ENCODE measurements at places on chromosomes 1 and 21.

GRCh38 chr1:81391125-81391828, 409.5 kb upstream of the ADGRL2 start:
- no peak for DNase-seq

DNA sequence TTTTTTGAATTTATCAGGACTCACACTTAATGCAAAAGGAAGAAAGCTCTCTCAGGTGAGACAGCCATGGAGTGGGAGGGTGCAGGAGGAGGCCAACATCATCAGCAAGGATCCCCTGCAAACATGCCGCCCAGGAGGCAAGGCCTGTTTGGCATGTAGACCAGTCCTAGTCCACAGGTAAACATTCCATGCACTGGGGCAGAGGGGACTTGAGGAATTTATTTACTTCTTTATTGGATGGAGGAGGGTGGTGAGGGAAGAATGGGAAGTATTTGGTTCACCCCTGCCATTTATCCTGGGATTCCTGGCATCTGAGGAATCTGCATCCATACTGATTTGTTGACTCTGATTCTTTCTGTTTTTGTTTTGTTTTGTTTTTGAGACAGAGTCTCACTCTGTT, 1.5 kb upstream of the UQCRHL start:
- DNase-seq: no peak

GRCh38 chr1:57536749-57537423, 113.0 kb upstream of the DAB1 start:
- no peak for DNase-seq

GRCh38 chr1:59718064-59718988, 96.4 kb upstream of the HOOK1 start:
- DNase-seq: no peak

DNA sequence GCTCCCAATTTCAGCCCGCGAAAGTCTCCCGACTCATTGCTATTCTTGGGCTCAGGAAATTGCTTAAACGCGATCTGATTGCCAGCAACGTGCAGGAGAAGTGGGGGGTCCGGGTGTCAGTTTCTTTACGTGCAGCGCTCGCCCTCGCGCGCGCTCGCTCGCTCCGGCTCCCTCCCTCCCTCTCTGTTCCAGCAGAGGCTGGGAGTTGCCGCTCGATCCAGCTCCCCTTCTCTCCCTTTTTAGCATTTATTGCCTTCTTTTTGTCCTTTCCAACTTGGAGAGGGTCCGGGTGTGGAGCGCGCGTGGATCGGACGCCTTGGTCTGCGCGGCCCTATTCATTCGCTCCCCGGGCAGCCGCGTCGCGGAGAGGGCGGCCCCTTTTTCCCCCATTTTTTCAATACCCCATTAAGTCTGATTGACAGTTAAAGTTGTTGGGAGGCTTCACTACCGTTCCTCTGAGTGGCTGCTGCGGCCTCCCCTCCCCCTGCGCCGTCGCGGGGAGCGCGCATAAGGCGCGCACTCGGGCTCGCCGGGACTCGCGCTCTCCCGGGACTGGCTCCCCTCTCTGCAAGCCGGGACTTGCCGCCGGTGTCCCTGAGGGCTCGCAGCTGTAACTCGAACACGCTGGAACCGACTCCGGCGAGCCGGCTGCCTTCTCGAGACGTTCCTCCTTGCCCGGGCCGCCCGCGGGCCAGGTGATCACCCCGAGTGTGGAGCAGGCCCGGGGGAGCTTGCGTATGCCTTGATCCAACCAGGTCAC, at the start of gene DHRS3:
Gene DHRS3, minus strand, starts transcription at position 310 of the 760 bp plus-strand sequence. CDS start 862 bp downstream, outside the sequence.
- no peak for DNase-seq

- DNase-seq: no peak
These were observed 6.3 kb upstream of the KYAT3 start for GRCh38 chr1:88998716-88999115.

GRCh38 chr1:35576061-35576765, 3.1 kb downstream of the TFAP2E start:
- no peak for DNase-seq

DNA sequence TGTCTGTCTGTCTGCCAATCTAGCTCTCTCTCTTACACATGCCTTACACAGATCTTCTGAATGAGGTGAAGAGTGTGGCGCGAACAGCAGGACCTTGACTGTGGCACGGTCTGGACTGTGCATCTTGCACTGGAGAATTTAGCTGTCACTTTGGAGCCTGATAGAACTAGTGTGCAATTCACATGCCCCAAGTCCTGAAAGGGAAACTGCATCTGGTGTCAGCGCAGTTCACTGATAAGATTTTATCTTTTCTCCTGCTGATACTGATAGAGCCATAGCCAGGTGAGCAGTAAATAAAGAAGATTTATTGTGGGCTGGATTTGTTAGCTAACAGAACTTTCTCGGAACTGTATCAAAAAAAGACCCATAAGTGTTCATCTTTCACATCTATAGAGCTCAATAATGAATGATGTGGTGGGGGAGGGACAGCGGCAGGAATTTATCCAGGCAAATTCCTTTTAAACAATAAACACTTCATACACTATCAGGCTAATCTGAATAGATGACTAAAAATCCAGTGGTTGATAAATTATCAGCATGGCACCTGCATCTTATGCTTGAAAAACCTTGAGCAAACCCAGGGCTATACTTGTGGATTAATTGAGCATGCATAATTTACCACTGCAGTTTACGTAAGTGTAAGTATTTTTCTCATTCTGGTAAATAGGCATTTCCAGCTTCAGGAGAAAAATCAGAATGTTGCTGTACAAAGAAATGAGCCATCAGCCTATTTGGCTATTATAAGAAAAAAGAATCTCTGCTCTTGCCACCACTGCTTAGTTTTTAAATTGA, 104.1 kb downstream of the NTNG1 start:
- DNase-seq: no peak

- DNase-seq: peak; percentile 92
These were observed 98.1 kb downstream of the ADSS2 start for GRCh38 chr1:244353551-244354091.

GRCh38 chr1:47724432-47724999, 272.7 kb downstream of the TRABD2B start:
- no peak for DNase-seq

- DNase-seq: no peak
These were observed 1.1 kb downstream of the GNG4 start for GRCh38 chr1:235648407-235648907.

- DNase-seq: no peak
These were observed 38.9 kb downstream of the LMX1A start for GRCh38 chr1:165317612-165318011.

DNA sequence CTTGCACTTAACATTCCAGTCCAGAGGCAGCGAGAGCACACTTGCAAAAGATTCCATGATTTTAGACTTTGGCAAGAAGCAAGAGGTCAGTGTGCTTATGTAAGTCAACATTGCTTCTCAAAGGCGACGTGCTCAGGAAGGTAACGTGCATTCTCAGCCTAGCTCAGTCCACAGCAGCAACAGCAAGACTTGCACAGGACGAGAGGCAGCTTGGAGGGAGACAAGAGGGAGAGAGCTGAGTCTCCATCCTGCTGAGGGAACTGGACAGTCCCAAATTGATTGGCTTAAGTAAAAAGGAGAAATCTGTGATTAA, 56.5 kb downstream of the PTP4A2 start:
- DNase-seq: no peak

DNA sequence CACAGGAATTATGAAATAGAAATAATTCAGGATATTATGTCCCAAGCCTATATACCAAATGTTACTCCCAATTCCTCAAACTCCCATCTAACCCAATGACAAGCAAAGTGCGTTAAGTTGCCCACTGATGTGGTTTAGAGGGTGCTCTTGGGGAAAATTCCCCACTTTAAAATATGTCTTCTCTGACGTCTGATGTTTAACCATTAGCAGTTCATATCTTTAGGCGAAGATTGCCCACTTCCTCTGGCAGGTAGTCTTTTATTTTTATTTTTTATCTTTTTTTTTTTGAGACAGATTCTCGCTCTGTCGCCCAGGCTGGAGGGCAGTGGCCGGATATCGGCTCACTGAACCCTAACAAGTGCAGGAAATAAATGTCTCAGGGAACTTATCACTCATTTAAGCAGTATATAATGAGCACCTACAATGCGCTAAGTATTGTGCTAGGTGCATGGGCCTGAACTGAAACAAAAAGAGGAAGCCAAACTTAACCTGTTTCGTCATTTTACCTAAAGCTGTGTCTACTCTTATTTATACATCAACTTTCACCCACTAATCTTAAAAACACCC, 1.3 kb upstream of the LYST start:
- no peak for DNase-seq

GRCh38 chr1:201054091-201054543, 30.6 kb upstream of the KIF21B start:
- DNase-seq: no peak

DNA sequence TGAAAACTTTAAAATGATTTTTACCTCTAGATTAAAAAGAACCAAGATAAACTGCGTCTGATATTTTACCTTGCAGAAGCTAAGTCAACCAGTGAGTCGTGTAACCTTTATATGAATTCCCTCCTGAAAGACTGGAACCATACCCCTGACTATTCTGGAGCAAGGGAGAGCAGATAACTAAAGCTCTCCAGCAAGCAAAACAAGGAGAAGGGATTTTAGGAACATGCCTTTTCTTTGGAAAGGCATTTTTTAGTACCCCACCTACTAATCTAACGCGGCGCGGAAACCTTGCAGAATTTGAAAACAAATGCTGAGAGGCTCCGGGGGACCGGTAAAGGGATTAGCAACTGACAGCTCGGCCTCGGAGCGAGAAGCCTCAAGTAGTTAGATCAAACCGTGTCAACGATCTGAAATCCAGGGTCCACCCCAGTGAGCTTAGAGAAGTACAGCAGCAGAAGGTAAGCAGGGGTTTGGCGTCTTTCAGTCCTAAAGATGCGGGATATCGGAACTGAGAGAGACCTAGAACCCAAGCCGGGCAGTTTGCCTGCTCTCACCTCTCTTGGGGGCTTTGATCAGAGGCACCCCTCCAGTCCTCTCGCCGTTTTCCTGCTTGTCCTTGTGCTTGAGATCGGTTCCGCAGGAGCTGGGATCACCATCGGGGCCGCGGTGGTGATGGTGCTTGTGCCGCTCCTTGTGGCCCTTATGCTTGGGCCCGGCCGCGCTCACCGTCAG, 954 bp downstream of the RSBN1 start:
- no peak for DNase-seq

DNA sequence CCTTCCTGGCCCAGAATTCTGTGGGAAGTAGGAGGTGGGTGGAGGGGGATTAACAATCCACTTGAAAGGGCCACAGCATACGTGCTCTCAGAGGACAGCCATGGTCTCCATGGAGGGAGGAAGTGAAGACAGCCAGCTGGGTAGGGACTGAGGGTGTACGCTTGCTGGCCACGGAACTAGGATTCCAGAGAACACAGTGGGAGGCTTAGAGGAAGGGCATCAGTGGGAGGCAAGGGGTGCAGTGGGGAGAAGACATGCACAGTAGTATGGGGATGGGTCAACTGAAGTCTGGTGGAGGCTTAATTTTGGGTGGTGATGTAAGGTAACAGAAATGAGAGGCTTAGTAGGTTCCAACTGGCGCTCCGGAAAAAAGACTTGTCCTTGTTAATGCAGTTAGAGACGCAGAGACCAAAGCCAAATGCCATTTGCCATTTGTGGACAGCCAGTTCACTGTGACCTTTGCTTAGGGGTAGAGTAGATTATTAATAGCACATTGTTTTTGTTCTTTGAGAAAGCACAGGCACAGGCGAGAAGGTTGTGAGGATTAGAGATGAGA, 103.0 kb downstream of the ZSCAN20 start:
- DNase-seq: no peak

DNA sequence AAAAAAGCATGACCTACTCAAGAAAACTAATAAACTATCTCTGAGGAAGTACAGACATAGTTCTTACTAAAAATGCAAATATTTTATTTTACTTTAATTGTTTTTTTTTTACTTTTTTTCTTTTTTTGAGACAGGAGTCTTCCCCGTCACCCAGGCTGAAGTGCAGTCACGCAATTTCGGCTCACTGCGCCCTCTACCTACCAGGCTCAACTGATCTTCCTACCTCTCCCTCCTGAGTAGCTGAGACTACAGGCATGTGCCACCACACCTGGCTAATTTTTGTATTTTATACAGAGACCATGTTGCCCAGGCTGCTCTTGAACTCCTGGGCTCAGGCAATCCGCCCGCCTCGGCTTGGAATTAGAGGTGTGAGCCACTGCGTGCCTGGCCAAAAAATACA, 1263.1 kb downstream of the KCNT2 start:
- no peak for DNase-seq

DNA sequence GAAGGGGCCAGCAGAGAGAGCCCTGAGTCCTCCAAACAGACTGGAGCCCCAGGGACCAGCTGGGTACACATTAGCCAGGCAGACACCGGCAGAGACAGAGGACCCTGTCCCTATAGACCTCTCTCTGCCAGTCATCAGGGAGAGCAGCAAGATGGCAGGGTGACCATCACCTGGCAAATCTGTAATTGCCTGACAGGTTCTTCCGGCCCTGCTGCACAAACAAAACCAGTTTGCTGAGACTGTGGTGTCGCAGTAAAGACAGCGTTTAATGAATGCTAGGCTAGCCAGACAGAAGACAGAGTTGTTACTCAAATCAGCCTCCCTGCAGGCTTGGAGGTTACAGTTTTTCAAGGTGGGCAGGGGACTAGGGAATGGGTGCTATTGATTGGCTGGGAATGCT, 618.9 kb downstream of the NPHP4 start:
- DNase-seq: no peak

DNA sequence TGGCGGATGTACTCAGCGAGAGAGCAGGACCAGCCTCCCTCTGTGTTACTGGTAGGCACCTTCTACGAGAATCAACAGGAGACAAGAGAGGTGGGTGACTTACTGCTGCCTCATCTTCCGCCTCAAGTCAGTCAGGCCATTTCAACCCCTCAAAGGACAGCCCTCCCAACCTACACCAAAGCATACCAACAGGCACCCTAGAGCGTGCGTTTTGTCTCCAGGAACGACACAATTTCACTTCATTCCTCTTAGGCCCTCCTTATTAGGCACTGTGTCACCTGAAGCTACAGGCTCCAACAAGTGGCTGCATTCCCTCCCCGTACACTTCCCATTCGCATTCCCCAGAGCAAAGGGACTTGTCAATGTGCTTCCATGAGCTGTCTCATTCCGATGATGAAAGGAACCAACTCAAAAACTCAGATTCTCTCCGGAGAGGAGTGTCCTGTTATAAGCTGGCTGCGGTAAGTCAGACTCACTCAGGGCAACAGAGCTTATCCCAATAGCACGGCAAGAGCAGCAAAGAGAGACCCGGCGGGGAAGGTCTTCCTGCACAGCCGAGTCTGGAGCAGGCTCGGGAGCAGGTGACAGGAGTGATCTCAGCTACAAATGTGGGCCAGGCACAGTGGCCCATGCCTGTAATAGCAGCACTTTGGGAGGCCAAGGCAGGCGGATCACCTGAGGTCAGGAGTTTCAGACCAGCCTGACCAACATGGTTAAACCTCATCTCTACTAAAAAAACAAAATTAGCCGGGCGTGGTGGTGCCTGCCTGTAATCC, 120.6 kb upstream of the IFFO2 start:
- no peak for DNase-seq

DNA sequence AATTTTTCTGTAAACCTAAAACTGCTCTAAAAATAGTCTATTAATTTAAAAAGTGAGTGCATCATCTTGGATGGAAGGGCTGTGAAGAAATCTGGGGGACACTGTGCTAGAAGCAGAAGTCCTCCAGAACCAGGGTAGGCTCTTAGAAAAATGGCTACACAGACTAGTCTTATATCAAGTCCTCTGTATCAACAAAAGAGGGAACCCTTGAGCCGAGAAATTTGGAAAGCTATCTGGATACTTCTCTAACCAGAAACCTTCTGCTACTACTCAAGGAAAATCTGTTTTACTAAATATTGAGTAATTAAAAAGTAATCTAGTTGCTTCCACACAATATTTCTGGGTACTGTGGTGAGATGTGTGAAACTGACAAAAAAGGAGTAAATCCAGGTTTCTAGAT, 92.1 kb downstream of the WDR3 start:
- no peak for DNase-seq

- DNase-seq: no peak
These were observed 23.8 kb downstream of the CLIC4 start for GRCh38 chr1:24768873-24769605.
